ENCODE measurements at places on chromosomes 11 and 22. TPM values are rescaled to one million over a fixed set of nuclear protein-coding genes. Genes with fewer than 3 reads are reported as not detected.

- H3K4me1 ChIP-seq: no peaks in the 10 kb centered on the region
- H3K27ac ChIP-seq: no peak overlapping the region
- no peak overlapping the region for H3K4me3 ChIP-seq
- no peak for DNase-seq
- no peaks in the 10 kb centered on the region for H3K36me3 ChIP-seq
Measured at GRCh38 chr11:61930933-61931332, 13.6 kb upstream of the RAB3IL1 start.

DNA sequence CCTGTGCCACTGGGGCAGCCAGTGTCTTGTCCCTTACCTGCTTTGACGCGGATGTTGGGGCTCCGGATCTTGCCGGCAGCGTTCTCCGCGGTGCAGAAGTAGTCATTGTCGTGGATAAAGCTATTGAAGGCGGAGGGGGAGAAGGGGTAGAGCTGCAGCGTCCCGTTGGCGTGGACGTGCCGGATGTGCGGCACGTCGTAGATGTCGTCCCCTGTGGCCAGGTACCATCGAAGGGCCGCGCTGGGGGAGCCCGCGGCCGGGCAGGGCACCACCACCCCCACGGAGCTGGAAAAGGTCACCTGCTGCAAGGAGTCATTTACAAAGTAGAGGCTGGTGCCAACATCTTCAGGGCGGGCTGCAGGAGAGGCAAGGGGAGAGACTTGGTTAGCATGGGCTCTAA, 16.6 kb downstream of the DSCAML1 start:
- DNase-seq: no peak
- H3K4me3 ChIP-seq: no peak overlapping the region
- H3K27me3 ChIP-seq: peaks cover 12% of the 10 kb centered on the region

Gene C11orf91
- total RNA-seq: not detected

DNA sequence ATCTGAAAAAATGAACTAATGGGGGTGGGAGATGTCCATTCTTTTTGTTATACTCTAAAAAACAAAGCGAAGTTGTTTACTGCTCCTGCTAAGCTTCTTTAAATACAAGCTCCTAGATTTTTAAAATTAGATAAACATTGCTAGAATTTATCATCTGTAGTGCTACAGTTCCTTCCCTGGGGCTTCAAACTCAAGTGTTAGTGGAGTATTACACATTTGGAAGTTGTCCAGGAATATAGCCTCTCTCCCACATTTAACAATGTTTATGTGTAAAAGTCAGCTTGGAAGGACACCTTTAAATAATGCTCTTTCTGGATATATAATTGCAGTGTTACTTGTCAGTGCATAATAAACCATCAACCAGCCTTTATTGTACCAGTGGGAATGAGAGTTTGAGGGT, 155.5 kb downstream of the SPON1 start:
- no peaks in the 10 kb centered on the region for H3K27me3 ChIP-seq
- no peaks in the 10 kb centered on the region for H3K4me1 ChIP-seq
- H3K36me3 ChIP-seq: no peaks in the 10 kb centered on the region
- H3K4me3 ChIP-seq: no peak overlapping the region
- DNase-seq: no peak

All from activated T-helper 1 cell treated with anti-CD3 and anti-CD28 coated beads, Interleukin-12 subunit alpha, Interleukin-12 subunit beta, Interleukin-2, Interleukin-4 antibody, amounts not matched to agents 30 ng/mL and 10 ng/mL and 1 ng/mL, durations not matched to agents 14 hours and 24 hours and 36 hours (primary cell).